ENCODE measurements at places on chromosomes 12 and 14.

GRCh38 chr14:83491091-83491490 lies 1957.4 kb upstream of the SEL1L start:
- DNase-seq, result no peak

- no peak for DNase-seq
Observed at GRCh38 chr12:132146098-132146497, 1.8 kb downstream of the NOC4L start.

- no peak for DNase-seq
Observed at GRCh38 chr14:34171431-34172172, 220.7 kb upstream of the EGLN3 start.

DNA sequence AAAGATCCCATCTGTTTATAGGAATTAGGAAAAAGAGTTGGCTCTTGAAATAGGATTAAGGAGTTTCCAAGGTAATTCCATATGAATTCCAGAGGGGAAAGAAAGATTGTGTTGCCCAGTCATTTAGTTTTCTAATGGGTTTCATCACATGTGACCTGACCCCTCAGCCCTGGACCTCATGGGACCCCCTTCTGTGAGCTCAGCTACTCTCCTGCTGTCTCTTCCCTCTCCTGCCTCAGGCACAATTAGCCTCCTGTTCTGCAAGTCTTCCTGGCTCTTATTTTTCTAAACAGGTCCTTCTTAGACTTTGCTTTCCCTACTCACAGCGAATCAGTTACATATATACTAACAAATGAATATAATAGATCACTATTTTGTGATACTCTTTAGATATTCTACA lies 237.7 kb downstream of the TRHDE start:
- DNase-seq, result no peak

- no peak for DNase-seq
Observed at GRCh38 chr12:57127101-57127725, 1.1 kb upstream of the LRP1 start.

GRCh38 chr12:25155022-25155576 lies 39.9 kb downstream of the DNAI7 start:
- DNase-seq, result no peak

- DNase-seq, result no peak
Observed at GRCh38 chr14:71780822-71781221, 151.4 kb upstream of the RGS6 start.

DNA sequence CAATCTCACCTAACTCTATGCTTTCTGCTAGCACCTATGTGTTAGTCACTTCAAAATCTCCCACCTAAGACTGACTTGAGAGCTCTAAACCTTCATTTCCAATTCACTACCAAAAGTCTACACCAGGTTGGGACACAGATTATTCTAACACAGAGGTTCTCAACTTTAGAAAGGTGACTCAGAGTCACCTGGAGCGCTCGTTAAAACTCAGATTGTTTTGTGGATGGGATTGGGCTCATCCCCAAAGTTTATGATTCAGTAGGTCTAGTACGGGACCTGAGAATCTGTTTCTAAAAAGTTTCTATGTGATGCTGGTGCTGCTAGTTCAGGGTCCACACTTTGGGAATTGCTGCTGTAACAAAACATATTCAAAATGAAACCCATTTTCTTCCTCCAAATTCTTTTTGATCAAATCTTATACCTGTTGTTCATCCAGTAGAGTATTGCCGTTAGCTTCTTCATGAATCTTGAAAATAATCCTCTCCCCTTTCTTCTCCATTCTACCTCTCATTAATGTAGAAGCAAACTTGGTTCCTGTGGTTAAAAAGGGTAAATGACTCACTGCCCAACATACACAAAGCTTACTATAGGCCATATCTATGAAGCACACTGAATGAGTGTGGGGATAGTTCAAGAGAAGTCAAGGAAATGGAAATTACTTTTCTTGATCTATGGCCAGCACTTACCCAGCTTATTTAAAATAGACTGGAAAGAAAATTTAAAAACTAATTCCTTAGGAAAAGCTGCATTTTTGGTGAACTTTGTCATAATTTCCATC lies 206.7 kb downstream of the KIF21A start:
- DNase-seq, result no peak

- no peak for DNase-seq
Observed at GRCh38 chr12:46212108-46212982, 56.5 kb downstream of the SLC38A1 start.

DNA sequence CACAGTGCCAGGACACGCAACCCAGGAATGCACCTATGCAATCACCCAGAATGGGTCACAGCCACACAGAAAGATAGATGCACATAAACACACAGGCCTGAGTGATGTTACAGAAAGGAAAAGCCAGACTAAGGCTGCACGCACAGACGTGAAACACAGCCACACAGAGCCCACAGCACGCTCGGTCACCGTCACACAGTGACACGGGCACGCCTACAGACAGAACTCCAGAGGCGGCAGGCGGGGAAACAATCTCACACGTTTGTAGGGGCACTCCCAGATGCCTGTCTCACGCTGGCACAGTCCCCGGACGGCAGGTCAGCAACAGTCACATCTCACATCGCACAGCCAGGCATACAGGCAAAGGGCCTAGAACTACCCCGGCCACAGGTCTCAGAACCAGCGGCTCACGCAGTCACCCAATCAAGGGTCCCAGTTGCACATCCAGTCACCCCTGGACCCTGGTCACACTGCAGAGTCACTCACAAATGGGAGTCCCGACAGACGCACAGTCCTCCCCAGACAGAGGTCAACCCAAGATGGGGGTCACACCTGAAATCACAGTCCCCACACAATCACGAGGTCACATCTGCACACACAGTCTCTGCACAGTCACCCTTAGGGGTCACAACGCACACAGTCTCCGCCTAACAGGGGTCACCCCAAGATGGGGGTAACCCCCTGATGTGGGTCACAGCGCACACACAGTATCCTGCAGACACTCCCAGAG lies 790 bp downstream of the SSH1 start:
- DNase-seq, result no peak

GRCh38 chr14:75249251-75249957 lies 29.2 kb upstream of the FOS start:
- DNase-seq, result peak; percentile 79

GRCh38 chr14:23433457-23433856 lies 2.0 kb downstream of the MYH7 start:
- no peak for DNase-seq

GRCh38 chr14:71460091-71460490 lies 472.1 kb upstream of the RGS6 start:
- DNase-seq, result no peak

- no peak for DNase-seq
Observed at GRCh38 chr14:65431951-65432350, 19.4 kb downstream of the FUT8 start.

GRCh38 chr12:40261937-40262336 lies 37.1 kb downstream of the LRRK2 start:
- no peak for DNase-seq

DNA sequence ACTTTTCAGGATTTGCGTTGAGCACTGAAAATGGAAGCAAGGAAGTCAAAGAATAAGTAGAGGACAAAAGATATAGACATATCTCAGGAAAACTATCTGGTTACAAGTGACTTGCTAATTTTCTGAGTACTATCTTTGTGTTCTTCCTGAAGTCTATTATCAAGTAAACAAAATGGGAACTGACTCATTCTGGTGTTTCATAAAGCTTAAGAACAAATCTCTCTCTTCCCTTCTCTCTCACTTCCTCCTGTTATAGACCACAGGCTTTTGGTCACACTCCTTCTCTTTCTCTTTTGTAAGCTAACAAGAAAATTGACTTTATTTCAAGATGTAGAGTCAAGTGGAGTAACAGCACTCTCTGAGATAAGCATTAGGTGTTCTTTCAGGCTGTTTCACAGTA lies 406.6 kb upstream of the SYT1 start:
- DNase-seq, result no peak

GRCh38 chr12:24838531-24838950 lies 110.4 kb downstream of the BCAT1 start:
- DNase-seq, result no peak

GRCh38 chr12:132026061-132026795 lies 76.5 kb downstream of the EP400 start:
- no peak for DNase-seq

- no peak for DNase-seq
Observed at GRCh38 chr12:15423629-15424028, 101.3 kb downstream of the PTPRO start.

GRCh38 chr12:14714437-14714836 lies 18.0 kb upstream of the GUCY2C start:
- DNase-seq, result peak; percentile 76

- DNase-seq, result no peak
Observed at GRCh38 chr14:95830386-95830785, 46.2 kb upstream of the TUNAR start.

GRCh38 chr14:77221241-77221871 lies 39.8 kb downstream of the TMEM63C start:
- DNase-seq, result no peak

- no peak for DNase-seq
Observed at GRCh38 chr12:76777765-76778216, 13.9 kb downstream of the ZDHHC17 start.

- no peak for DNase-seq
Observed at GRCh38 chr12:23253191-23253590, 628.2 kb downstream of the ETNK1 start.

GRCh38 chr12:9037431-9037830 lies 48.1 kb downstream of the KLRG1 start:
- DNase-seq, result no peak

GRCh38 chr14:61841145-61841544 lies 78.9 kb downstream of the SNAPC1 start:
- DNase-seq, result no peak

GRCh38 chr12:81888961-81889360 lies 129.8 kb upstream of the PPFIA2 start:
- DNase-seq, result no peak

DNA sequence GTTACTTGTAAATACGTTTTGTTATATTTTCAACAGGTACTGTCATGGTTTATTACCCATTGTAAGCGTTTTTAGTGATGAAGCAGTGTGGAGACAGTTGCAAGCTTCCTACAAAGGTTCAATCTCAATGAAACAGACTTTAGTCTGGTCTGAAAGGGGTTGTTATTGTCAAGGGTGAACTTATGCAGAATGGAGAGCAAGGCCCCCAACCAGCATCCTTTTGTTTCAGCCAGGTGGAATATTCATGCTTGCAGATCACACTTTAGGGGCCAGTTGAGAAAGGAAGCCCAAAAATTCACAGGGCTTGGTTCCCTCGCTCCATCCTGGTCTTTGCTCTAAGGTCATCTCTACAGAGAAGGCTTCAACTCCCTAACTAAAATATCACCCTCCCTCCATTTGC lies 103.7 kb downstream of the PRICKLE1 start:
- DNase-seq, result no peak

- no peak for DNase-seq
Observed at GRCh38 chr12:4296751-4297150, 23.2 kb downstream of the CCND2 start.

DNA sequence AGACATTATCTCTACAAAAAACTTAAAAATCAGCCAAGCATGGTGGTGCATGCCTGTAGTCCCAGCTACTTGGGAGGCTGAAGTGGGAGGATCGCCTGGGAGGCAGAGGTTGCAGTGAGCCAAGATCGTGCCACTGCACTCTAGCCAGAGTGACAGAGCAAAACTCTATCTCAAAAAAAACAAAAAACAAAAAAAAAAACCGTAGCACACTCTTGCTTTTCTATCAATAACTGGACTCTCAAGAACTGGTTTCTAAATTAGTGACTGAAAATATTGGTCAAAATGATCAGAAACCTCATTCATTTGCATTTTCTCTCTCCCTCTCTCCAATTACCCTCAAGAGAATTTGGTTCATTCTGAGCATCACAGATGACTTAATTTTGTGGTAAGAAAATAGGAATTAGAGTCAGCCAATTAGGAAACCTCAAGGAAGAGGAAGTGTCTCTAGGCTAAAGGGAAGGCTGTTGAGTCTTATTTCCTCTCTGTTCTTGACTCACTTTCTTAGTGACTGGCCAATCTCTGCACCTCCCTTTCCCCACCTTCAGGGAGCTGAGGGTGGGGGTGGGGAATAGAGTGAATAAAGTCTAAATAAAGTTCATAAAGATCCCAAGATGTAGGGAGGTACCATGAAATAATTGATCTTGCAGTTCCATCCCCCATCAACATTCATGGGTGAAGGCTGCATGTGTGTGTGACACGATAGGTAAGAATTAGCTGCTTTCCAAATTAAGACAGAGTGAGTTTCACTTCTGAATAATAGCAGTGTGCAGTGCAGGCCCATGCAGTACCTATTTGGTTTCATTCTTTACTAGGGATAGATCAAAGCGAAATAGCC lies 6.8 kb upstream of the PSMA6 start:
- no peak for DNase-seq

DNA sequence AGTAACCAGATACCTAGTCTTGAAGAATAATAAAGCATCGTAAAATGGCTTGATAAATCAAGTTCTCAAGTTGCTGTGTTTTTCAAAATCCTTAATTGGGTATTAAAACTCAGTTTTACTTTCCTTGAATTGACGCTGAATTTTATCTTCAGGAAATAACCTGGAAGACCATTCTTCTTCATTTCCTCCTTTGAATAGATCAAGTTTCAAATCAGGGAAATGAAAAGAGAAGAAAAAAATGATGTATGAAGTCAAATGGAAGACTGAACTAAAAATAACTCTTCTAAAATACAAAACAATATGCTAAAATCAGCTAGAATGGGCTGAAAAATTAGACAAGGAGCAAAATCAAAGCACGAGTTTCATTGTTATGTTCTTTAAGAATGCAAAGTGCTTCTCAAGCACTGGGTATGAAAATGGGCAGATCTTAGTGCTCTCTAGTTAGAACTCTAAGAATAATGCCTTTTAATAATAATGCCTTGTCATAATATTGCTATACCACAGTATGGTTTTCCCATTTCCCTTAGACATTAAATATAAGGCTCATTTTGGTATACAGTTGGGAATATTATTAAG lies 54.6 kb upstream of the CLEC14A start:
- DNase-seq, result no peak

- DNase-seq, result no peak
Observed at GRCh38 chr12:43206396-43206795, 345.6 kb downstream of the ADAMTS20 start.

DNA sequence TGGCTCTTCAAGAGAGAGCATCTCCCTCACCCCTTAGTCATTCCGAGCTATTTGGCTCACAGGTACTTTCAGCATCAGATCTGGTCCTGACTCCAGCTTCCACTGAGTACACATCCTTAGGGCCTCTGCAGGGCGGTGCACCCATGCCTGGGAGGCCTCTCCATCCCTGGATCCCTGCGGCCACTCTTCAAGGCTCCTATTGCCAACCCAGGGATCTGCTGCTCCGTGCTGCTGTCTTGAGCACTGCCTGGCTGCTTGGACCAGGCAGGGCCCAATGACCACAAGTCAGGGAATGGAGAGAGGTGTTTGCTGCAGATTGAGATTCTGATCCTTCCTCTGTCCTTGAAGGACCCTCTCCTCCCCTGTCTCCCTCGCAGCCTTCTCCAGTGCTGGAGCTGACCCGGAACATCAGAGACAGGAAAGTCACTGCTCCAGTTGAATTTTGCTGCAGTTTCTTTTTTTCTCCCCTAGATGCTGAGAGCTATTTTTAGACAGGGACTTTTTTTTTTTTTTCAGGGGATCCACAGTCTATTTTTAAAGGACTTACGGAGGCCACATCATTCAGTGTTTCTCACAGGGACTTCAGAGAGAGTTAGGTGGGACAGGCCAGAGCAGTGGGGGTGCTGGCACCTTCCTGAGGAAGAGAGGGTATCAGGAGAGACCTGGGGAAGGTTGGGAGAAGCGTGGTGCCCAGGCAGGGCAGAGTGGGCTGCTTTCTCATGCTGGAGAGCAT lies 50.1 kb upstream of the KCNA1 start:
- no peak for DNase-seq

Data from NCI-H1436 treated with DMSO at 0.1 percent for 48 hours (cell line).